ENCODE measurements at places on chromosomes 2 and 18.

- peak; percentile 81 for DNase-seq
Measured at GRCh38 chr2:105545730-105546627, 147.1 kb upstream of the FHL2 start.

GRCh38 chr2:3254442-3254941, 123.1 kb downstream of the EIPR1 start:
- DNase-seq = no peak

DNA sequence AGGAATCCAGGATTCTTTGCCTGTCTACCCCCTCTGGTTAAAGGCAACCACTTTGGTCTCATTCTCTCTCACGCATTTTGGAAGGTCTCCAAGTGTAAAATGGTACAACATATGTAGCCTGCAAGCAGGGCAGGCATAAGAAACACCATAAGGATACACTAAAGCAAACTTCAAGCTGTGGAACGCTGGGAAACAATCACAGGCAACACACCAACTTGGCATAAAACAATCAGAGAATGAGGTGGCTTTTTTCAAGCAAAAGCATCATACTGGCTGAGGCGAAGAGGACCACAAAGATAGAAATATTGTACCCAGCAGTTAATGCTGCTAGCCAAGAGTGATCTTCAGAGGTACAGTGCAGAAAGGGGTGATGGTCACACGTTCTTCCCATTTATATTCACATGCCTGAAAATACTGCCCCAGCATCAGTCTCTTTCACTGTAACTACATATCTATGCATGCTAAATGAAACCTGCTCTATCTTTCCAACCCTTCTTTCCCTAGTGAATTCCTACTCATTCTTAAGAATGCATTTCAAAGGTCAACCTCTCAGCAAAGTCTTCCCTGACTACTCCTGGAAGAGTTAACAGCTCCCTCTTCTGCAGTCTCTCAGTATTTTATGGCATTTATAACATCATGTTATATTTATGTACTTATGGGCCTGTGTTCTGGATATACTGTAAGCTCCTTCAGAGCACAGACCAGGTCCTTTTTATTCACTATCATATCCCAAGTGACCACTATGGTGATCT, 71.9 kb upstream of the GALNT5 start:
- DNase-seq = no peak

GRCh38 chr2:237298151-237299118, 115.5 kb downstream of the COL6A3 start:
- DNase-seq = peak; percentile 71

DNA sequence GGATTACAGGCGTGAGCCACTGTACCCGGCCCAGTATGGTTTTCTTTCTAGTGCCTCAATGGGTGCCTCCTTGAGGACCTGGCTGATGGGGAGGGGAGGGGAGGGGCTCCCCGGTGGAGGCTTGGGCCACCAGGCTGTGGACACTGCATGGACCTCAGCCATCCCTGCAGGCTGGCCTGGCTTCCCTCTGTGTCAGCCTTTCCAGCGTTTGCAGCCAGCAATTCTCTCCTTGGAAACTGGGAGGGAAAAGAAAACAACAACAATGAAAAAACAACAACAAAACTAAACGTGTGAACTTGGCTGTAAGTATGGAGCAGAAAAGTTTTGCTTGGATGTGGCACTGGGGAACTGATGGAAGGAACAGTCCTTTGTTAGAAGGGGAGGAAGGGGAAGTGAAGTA, 159.3 kb downstream of the GLI2 start:
- DNase-seq = no peak

GRCh38 chr2:74768401-74768914, 65.5 kb upstream of the HK2 start:
- DNase-seq = no peak

GRCh38 chr2:121350890-121351289, 65.9 kb upstream of the TFCP2L1 start:
- DNase-seq = no peak

Measured in Calu3 (cell line).